ENCODE measurements at places on chromosomes 7 and 10. TPM values are rescaled to one million over a fixed set of nuclear protein-coding genes. Genes with fewer than 3 reads are reported as not detected.

The ATOH7 gene
- not detected for total RNA-seq

The FXYD4 gene
- not detected for total RNA-seq

The NRG3 gene
- not detected for total RNA-seq

DNA sequence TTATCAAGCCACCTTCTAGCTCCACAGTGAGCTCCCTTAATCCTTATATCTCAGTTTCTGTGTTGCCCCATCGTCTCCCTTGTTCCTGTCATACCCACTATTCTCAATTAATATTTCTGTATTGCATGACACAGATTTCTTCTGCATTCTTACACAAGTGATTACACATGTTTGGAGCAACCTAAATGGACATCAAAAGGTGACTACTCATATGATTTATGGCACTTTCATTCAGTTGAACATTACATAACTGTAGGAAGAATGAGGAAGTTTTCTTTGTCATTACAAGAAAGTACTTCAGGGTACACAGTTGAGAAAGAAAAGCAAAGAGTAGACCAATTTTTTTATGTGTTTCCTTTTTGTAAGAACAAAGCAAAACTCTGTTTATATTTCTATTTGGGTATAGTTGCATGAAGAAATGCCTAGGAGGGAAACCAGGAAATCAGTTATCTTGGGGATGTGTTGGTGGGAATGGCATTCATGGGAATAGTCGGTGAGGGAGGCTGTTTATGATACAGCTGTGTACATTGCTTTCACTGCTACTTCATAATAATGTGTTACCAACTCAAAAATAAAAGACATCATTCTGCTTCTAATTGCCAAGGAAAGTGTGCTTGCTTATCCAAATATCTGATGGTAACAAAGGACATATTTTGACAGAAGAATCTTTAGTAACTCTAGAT is 23.6 kb upstream of the PRSS37 start:
- H3K4me3 ChIP-seq, result no peak overlapping the region
- H3K36me3 ChIP-seq, result peaks cover 12% of the 10 kb centered on the region
- DNase-seq, result no peak
- H3K27ac ChIP-seq, result no peak overlapping the region
- H3K4me1 ChIP-seq, result no peaks in the 10 kb centered on the region

DNA sequence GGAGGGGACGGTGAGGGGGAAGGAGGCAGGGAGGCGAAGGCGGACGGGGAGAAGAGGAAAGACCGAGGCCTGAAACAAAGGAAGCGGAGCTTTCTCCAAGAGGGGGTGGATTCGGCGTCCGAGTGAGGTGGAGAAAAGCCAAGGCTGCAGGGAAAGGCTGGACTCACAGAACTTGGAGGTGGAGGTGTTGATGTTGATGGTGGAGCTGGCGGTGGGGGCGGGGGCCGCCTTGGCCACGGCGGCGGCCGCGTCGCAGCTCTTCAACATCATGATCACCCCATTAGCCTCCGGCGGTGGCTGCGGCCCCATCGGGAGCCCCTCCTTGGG is 578 bp downstream of the CACUL1 start:
- H3K27ac ChIP-seq, result peak overlapping the region; percentile 95
- H3K27me3 ChIP-seq, result peaks cover 3% of the 10 kb centered on the region
- peaks cover 50% of the 10 kb centered on the region for H3K4me1 ChIP-seq
- no peaks in the 10 kb centered on the region for H3K36me3 ChIP-seq
- peak; percentile 38 for DNase-seq

GRCh38 chr10:58517081-58517480 is 4.4 kb downstream of the BICC1 start:
- H3K27ac ChIP-seq, result no peak overlapping the region
- H3K4me1 ChIP-seq, result peaks cover 7% of the 10 kb centered on the region
- no peak overlapping the region for H3K4me3 ChIP-seq
- DNase-seq, result no peak
- peaks cover 20% of the 10 kb centered on the region for H3K27me3 ChIP-seq

GRCh38 chr7:2115760-2116447 is 116.8 kb downstream of the MAD1L1 start:
- peak overlapping the region; percentile 12 for H3K4me3 ChIP-seq
- DNase-seq, result no peak
- no peaks in the 10 kb centered on the region for H3K27me3 ChIP-seq
- peak overlapping the region; percentile 63 for H3K27ac ChIP-seq
- no peaks in the 10 kb centered on the region for H3K36me3 ChIP-seq

GRCh38 chr7:4689151-4689550 is 7.1 kb downstream of the FOXK1 start:
- peaks cover 85% of the 10 kb centered on the region for H3K4me1 ChIP-seq
- no peak overlapping the region for H3K4me3 ChIP-seq
- H3K27ac ChIP-seq, result no peak overlapping the region
- H3K27me3 ChIP-seq, result no peaks in the 10 kb centered on the region
- H3K36me3 ChIP-seq, result peaks cover under 1% of the 10 kb centered on the region

Measured in naive thymus-derived CD8-positive, alpha-beta T cell (primary cell).